ENCODE measurements at places on chromosomes 16 and 17. TPM values are rescaled to one million over a fixed set of nuclear protein-coding genes. Genes with fewer than 3 reads are reported as not detected.

The WFIKKN1 gene
- polyA plus RNA-seq = 1.5 TPM

The OR1F1 gene
- polyA plus RNA-seq = not detected

DNA sequence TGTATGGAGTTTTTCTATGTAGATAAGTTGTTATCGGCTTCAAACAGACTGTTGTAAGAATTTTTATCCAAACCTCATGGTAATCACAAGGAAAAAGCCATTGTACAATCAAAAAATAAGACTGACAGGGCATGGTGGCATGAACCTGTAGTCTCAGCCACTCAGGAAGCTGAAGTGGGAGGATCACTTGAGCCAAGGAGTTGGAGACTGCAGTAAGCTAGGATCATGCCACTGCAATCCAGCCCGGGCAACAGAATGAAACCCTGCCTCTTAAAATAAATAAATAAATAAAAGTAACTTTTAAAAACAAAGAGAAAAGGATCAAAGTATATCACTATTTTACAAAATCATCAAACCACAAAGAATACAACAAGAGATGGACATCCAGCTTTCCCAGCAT lies 14.4 kb downstream of the OR1A1 start:
- DNase-seq = no peak

DNA sequence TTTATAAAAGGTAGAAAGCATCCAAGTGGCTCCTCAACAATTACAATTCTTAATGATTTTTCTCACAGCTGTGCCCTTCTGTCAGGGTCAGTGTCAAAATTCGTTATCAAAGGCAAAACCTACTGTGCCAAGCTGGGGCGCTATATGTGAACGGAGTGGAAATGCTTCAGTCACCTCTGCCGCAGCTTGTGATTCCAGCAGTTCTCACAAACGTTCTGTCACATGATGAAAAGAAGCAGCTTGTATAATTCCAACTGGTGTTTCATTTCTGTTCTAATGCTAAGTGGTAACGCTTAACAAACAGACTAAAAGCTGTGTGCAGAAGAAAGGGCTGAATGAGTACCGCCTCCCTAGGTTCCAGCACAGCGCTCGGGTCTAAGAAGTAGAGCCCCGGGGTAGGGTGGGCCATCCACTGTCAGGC lies 14.2 kb downstream of the PLD6 start:
- no peak for DNase-seq

- no peak for DNase-seq
Observed at GRCh38 chr17:79412886-79413390, 197.9 kb downstream of the RBFOX3 start.

The UTP4 gene
- polyA plus RNA-seq = 64.8 TPM

- no peak for DNase-seq
Observed at GRCh38 chr17:80616705-80617104, 72.1 kb downstream of the RPTOR start.

DNA sequence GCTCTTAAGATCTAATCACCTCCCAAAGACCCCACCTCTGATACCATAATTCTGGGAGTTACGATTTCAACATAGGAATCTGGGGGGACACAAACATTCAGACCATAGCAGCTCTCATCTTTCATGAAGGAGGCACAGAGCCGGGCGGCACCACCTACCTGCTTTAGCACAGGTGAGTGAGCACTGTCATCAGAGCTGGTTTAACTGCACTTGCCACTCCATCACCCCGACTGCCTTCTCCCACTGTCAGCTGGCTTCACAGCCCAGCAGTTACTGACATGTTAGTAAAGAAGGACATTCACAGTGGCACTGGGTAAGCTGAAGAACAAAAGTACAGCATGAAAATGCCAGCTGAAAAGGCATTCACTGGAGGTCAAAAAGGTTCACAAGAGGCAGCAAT lies 22.5 kb downstream of the GABARAPL2 start:
- no peak for DNase-seq

DNA sequence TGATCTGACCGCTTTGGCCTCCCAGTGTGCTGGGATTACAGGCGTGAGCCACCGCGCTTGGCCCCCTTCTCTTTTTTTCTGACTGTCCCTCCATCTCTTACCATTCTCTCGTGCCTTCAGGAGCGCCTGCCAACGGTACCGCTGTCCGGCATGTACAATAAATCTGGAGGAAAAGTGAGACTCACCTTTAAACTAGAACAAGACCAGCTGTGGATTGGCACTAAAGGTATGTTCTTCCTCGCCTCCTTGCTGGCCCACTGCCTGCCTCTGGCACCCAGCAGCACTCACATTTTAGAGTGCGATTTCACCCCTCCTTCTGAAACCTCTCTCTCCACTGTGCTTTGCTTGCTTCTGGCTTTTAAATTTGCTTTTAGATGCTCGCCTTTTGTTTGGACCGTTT lies 5.0 kb downstream of the UBFD1 start:
- DNase-seq = no peak

The NGFR gene
- polyA plus RNA-seq = 2.9 TPM

The ITGAX gene
- 0.53 TPM for polyA plus RNA-seq

DNA sequence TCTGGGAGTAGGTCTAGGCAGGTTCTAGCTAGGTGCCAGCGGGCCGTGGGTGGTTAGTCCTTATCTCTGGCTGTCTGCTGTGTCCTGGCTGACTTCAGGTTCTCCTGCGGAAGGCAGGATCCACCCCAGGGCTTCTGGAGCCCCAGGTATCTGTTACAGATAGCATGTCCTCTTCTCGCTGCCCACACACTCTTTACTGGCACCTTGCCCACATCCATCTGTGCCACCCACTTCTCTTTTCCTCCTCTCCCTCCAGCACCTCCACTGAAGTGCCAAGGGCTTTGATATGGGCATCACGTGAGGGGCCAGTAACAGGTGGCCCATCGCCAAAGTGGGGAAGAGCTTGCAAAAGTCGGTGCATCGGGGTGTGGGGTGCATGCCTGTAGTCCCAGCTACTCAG lies 4.6 kb upstream of the MPP2 start:
- no peak for DNase-seq

DNA sequence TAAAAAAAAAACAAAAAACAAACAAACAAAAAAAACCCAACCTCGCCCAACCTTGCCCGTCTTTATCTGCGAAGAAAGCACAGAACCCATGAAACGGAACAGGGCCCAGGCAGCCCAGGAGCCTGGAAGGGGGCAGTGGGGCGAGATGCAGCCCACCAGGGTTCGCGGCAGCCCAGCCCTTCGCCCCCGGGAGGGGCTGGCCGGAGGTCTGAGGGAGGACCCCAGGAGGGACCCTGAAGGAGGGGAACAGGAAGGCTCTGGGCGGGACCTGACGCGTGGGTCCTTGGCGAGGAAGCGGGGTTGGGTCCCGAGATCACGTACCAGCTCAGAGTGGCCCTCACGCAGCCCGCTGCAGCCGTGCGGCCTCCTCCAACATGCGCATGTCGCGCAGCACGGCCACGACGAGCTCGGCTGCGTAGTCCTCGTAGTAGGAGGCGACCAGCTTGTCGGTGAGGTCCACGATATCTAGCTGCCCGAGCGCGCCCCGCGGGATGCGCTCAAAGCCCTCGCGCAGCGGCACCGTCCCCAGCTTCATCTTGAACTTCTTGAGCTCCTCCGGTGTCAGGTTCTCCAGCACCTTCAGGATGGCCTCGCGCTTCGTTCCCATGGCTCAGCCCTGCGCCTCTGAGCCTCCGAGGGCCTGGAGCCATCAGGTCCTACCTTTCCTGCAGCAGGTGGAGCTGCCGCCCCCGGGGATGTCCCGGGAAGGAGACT lies at the start of gene PYDC1:
PYDC1 (minus strand) TSS at position 714 of the 714 bp plus-strand sequence; CDS start at position 607, 107 bp downstream.
- no peak for DNase-seq

All from left kidney (tissue), 8 donors.